Right kidney (tissue), 9 donors: ENCODE measurements at places on chromosomes 5 and 9.

- DNase-seq, result peak; percentile 28
Observed at GRCh38 chr9:32378993-32379729, 5.3 kb upstream of the ACO1 start.

- no peak for DNase-seq
Observed at GRCh38 chr9:20082831-20083230, 294.0 kb upstream of the SLC24A2 start.

GRCh38 chr9:125430161-125431011 lies 168.8 kb downstream of the GAPVD1 start:
- peak; percentile 9 for DNase-seq

DNA sequence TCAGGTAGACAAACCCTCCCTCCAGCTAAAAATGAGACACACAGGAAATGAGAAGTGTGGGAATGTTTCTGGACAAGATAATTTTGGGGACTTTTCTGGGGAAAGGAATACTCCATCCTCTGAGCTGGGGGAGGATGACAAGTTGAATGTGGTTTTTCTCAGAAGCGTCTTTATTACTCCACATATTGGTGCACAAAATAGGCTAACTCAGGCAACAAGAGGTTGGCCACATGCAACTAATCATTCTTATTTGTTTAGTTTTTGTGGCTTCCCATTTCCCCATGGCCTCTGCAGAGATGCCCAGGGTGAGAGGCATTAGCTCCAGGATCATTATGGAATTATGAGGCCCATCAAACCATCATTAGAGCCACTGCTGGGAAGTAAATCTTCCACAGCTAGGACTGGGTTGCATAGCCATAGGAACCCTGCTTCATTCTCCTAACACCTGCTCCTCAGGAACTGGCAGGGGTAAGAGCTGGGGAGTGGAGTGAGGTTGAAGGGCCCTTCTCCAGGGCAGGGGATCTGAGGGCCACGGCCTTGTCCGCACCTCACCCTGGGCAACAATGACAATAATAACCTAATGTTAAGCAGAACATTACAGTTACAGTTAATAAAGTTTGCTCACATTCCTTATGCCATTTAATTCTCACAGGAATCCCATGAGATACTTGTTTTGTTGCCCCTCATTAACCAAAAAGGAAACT lies 9.3 kb upstream of the SIL1 start:
- no peak for DNase-seq

DNA sequence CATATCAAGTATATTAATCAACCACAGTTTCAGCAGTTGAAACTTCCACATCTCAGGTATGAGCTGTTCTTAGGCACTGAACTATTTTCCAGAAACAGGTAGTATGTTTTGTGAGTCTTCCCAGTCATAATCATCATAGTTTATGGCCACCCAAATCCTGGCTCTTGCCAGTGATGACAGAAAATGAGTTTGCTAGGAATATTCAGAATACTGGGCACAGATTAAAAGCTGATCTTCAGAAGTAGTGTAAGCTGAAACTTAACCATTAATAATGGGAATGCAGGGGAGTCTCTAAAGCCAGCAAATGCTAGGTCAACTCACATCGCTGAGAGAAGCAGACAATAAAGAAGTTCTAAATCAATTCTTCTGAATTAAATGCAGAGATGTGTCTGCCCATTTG lies 64.5 kb downstream of the PLPP1 start:
- DNase-seq, result no peak

- no peak for DNase-seq
Observed at GRCh38 chr9:105344283-105344682, 99.8 kb downstream of the SLC44A1 start.

- no peak for DNase-seq
Observed at GRCh38 chr9:136881691-136882108, 4.6 kb upstream of the TRAF2 start.

GRCh38 chr9:85900504-85901201 lies 40.3 kb upstream of the NAA35 start:
- DNase-seq, result no peak

- peak; percentile 99 for DNase-seq
Observed at GRCh38 chr5:136132557-136133221, at the start of gene SMAD5. Gene SMAD5, plus strand, starts transcription at chr5:136132845. Its CDS starts 20,916 bp downstream, at chr5:136153761.

DNA sequence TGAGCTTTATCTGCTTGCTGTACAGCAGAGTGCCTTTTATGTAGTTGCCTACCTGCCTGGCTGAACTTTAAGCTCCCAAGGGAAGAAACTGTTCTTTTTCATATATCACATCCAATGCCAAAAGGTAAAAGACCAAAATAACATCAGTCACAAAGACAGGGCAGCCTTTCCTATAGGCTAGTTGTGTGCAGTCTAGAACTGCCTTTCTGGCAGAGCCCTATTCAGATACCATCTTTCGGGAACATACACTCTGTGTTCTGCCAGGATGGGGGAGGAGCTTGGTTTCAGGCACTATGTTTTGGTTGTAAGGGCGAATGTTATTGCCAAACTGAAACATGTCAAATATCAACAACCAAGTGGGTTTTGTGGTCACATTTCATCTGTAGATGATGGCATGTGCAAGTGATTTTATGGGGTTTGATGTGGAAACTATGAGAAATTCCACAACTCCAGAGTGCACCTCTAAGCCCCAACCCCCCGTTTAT lies 314.5 kb downstream of the ADGRV1 start:
- no peak for DNase-seq

GRCh38 chr5:73154208-73155006 lies 18.6 kb upstream of the TMEM174 start:
- no peak for DNase-seq

GRCh38 chr5:87125766-87126165 lies 141.9 kb upstream of the RASA1 start:
- no peak for DNase-seq

- no peak for DNase-seq
Observed at GRCh38 chr9:32735476-32735875, 47.9 kb upstream of the TMEM215 start.

DNA sequence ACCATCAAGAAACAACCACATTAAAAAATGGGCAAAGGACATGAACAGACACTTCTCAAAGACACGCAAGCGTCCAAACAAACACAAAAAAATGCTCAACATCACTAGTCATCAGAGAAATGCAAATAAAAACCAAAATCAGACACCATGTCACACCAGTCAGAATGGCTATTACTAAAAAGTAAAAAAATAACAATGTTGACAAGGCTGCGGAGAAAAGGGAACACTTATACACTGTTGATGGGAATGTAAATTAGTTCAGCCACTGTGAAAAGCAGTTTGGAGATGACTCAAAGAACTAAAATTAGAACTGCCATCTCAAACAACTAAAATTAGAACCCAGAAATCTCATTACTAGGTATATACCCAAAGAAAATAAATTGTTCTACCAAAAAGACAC lies 80.4 kb downstream of the CAAP1 start:
- DNase-seq, result no peak

- no peak for DNase-seq
Observed at GRCh38 chr5:115342590-115343377, 46.3 kb upstream of the CCDC112 start.

- DNase-seq, result no peak
Observed at GRCh38 chr5:91424638-91425436, 41.7 kb upstream of the ARRDC3 start.

- DNase-seq, result no peak
Observed at GRCh38 chr5:177183766-177184360, 50.3 kb downstream of the NSD1 start.

DNA sequence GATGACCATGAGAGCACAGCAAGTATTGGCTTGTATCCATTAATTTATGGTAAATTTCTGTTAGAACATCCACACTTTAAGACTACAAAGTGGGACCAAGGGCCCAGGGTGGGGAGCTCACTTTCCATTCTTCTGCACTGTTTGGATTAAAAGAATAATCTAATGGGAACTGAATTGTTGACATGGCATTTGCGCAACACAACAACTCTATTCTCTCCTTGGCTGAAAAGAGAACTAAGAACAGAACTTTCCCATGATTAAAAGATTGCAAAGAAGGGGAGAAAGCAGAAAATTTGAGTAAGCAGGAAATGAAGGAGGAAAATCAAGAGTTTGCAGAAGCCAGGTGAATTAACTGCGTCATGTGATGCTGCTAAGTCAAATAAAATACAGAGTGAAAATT lies 143.4 kb downstream of the HINT1 start:
- DNase-seq, result no peak

GRCh38 chr5:60687927-60688720 lies 11.8 kb downstream of the DEPDC1B start:
- DNase-seq, result no peak

GRCh38 chr5:102789469-102789868 lies 34.4 kb downstream of the PAM start:
- no peak for DNase-seq

GRCh38 chr5:117461966-117462365 lies 887.3 kb upstream of the SEMA6A start:
- no peak for DNase-seq

- no peak for DNase-seq
Observed at GRCh38 chr9:125141251-125141650, 2.1 kb downstream of the SCAI start.

DNA sequence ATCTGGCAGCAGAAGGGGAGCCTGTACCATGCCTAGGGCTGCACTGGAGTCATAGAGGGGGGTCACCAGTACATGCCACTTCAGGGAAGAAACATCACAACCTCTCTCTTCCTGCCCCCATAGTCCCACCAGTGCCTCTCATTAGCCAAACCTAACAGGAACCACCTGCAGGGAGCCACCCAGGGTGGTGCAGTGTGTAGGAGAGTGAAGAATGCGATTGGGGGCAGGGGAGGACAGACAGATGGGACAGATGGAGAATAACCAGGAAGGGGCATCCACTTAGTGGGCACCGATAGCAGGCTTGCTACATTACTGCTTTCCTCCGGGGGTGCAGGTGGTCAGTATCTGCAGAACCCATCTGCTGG lies 19.2 kb downstream of the DAPK1 start:
- no peak for DNase-seq

GRCh38 chr5:137808503-137809135 lies 54.5 kb upstream of the HNRNPA0 start:
- DNase-seq, result no peak

GRCh38 chr9:112348257-112349007 lies 15.0 kb upstream of the PTBP3 start:
- peak; percentile 71 for DNase-seq

DNA sequence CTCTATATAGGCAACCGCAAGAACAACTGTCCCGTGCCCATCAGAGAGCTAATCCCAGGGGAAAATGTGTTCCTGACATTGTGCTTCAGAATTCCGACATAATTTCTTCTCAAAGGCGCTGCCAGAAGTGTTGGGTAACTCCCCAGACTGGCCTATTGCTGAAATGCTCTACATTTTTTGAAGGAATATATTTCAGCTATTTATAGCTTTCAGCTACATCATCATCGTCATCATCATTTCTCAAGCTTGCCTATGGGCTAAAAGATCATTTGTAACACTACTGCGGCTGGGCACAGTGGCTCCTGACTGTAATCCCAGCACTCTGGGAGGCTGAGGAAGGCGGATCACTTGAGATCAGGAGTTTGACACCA lies 49.7 kb downstream of the MYO10 start:
- DNase-seq, result no peak

DNA sequence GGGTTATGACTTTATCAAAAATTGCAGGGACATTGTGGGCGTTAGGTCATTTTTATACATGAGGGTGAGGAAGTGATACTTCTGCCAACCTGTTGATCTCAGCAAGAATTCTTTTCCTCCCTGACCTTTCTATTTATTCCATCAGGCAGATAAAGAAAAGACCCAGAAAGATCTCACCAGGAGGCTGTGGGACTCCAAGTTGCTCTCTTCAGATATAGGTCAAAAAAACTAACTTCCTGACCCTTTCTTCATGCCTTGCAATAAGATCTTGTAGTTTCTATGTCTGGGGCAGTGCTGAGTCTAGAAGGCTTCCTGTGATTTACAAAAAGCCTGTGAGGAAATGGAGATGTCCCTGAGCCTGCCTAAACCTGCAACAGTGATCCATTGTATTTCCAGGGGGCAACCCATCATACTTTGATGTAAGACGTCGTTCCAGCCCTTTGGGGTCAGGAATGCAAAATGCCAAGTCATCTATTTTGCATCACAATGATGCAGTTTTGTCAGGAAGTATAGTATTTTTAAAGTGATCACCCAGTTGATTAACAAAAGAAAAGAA lies 22.0 kb upstream of the PIK3R1 start:
- DNase-seq, result no peak
